ENCODE measurements at places on chromosomes 11 and 22. TPM values are rescaled to one million over a fixed set of nuclear protein-coding genes. Genes with fewer than 3 reads are reported as not detected.

The FIBIN gene
- 4.5 TPM for total RNA-seq

DNA sequence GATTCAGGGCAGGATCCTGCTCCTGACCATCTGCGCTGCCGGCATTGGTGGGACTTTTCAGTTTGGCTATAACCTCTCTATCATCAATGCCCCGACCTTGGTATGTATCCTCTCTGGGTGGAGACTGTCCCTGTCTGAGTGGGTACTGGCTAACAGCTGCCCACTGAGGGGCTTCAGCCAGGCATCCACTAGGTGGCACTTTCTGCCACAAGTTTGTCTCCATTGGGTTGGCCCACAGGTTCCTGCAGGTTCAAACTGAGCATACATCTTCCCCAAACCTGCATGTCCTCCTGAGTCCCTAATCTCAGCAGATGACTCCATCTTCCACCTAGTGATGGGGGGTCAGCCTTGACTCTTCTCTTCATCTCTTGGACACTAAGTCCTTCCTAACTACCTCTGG is 4.4 kb downstream of the SLC2A11 start:
- no peaks in the 10 kb centered on the region for H3K27me3 ChIP-seq
- no peaks in the 10 kb centered on the region for H3K4me1 ChIP-seq
- no peaks in the 10 kb centered on the region for H3K36me3 ChIP-seq
- no peak overlapping the region for H3K27ac ChIP-seq
- H3K4me3 ChIP-seq, result no peak overlapping the region
- no peak for DNase-seq

DNA sequence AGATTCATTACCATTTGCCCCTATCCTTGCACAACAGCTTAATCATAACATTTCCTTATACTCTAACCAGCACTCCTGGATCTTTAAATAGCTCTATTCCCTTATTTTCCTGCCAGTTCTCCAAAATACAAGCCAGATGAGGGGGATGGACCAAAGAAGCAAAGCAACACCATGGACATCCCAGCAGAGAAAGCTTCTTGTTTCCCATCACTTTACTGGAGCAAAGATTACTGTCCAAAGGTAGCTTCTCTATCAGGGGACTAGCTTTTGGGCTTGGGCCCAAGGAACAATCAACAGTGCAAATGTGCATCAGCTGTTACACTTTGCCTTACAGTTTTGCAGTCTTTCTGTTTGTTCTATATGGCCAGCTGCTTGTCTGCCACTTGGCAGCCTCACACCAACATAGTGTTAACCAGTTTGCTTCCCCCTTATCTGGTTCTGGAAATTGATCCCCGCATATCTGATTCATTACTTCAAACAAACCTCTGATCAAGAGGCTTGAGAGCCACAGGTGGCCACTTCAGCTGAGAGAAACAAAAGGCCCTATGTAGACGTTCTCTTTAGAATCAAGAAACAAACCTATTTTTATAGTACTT is 814.3 kb downstream of the METTL15 start:
- H3K36me3 ChIP-seq, result no peaks in the 10 kb centered on the region
- H3K27me3 ChIP-seq, result no peaks in the 10 kb centered on the region
- H3K4me1 ChIP-seq, result no peaks in the 10 kb centered on the region
- no peak overlapping the region for H3K27ac ChIP-seq
- DNase-seq, result no peak

The CRYBB3 gene
- 0.38 TPM for total RNA-seq

DNA sequence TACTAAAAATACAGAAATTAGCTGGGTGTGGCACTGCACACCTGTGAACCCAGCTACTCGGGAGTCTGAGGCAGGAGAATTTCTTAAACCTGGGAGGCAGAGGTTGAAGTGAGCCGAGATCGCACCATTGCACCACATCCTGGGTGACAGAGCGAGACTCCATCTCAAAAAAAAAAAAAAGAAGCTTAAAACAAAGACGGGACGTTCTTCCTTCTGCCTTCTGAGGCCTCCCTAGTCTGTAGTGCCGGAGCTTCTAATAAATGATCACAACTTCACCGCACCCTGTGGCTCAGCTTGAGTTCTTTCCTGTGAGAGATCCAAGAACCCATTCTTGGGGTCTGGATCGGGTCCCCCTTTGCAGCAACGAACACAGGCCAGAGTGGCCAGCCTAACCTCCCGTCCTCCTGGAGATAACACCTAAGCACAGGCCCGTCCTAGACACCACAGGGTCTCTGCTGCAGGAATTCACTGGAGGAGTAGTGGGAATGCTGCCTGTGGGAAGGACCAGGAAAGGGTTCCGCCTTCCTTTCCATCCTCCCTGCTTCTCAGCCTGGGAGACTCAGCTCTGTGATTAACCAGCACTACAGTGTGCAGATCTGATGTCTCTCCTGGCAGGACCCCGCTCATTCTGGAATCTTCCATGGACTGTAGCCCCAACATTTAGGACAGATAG is 2.2 kb upstream of the APOBEC3H start:
- H3K36me3 ChIP-seq, result no peaks in the 10 kb centered on the region
- no peaks in the 10 kb centered on the region for H3K4me1 ChIP-seq
- H3K27me3 ChIP-seq, result no peaks in the 10 kb centered on the region
- DNase-seq, result no peak
- no peak overlapping the region for H3K4me3 ChIP-seq

- H3K4me1 ChIP-seq, result peaks cover 6% of the 10 kb centered on the region
- peak overlapping the region; percentile 51 for H3K4me3 ChIP-seq
- peaks cover 16% of the 10 kb centered on the region for H3K36me3 ChIP-seq
- no peaks in the 10 kb centered on the region for H3K27me3 ChIP-seq
Observed at GRCh38 chr11:67288452-67289225, 464 bp upstream of the ANKRD13D start.

GRCh38 chr11:115720602-115721245 is 216.5 kb upstream of the CADM1 start:
- no peaks in the 10 kb centered on the region for H3K4me1 ChIP-seq
- H3K36me3 ChIP-seq, result no peaks in the 10 kb centered on the region
- no peak for DNase-seq
- H3K4me3 ChIP-seq, result no peak overlapping the region
- H3K27ac ChIP-seq, result no peak overlapping the region
- H3K27me3 ChIP-seq, result no peaks in the 10 kb centered on the region

The CALCA gene
- total RNA-seq, result not detected

DNA sequence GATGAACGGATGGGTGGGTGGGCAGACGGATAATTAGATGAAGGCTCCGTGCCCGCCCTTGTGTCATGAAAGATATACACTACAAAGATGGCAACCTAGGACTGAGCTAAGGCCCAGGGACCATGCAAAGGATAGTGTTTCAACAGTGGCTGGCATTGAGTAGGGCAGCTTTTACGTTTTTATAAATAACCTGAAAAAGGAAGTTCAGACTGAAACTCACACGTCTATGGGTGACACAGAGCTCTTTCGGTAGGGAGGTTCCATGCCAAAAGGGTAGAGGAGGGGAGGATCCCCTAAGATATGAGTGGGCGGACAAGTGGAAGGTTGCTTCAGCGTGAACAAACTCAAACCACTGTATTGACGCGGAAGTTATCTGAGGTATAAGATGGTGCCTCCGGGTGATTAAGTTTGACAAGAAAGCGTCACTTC is 90.5 kb downstream of the UBASH3B start:
- no peaks in the 10 kb centered on the region for H3K27me3 ChIP-seq
- no peak overlapping the region for H3K4me3 ChIP-seq
- no peaks in the 10 kb centered on the region for H3K4me1 ChIP-seq
- DNase-seq, result no peak
- H3K27ac ChIP-seq, result no peak overlapping the region

The CREB3L1 gene
- 57.8 TPM for total RNA-seq

DNA sequence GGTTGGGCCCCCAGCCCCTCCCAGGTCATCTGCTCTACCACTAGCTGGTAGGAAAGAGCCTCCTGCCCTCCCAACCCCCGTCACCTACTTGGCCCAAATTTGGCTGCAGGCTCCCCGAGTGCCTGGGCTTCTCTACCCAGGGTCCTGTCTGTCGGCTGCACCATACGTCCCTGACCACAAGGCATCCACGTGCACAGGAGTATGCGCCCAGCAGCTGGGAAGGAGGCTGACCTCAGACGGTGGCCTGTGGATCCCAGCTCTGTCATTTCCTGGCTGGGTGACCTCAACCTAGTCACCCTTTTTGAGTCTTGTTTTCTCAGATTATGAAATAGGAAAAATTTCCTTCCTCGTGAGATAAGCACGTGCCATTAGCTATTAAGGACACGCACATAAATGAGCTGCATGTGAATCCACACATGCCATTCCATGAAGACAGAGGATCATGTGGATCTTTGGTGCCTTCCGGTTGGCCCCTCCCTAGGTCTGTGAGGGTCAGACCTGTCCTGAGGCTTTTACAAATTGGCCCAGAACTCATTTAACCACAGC is 13.7 kb downstream of the CYB561A3 start:
- no peaks in the 10 kb centered on the region for H3K4me1 ChIP-seq
- H3K27me3 ChIP-seq, result no peaks in the 10 kb centered on the region
- no peak overlapping the region for H3K4me3 ChIP-seq
- no peak overlapping the region for H3K27ac ChIP-seq

- DNase-seq, result no peak
- H3K27ac ChIP-seq, result no peak overlapping the region
- H3K4me1 ChIP-seq, result no peaks in the 10 kb centered on the region
- no peak overlapping the region for H3K4me3 ChIP-seq
- H3K36me3 ChIP-seq, result no peaks in the 10 kb centered on the region
Observed at GRCh38 chr11:12285811-12286222, 91.6 kb upstream of the PARVA start.

DNA sequence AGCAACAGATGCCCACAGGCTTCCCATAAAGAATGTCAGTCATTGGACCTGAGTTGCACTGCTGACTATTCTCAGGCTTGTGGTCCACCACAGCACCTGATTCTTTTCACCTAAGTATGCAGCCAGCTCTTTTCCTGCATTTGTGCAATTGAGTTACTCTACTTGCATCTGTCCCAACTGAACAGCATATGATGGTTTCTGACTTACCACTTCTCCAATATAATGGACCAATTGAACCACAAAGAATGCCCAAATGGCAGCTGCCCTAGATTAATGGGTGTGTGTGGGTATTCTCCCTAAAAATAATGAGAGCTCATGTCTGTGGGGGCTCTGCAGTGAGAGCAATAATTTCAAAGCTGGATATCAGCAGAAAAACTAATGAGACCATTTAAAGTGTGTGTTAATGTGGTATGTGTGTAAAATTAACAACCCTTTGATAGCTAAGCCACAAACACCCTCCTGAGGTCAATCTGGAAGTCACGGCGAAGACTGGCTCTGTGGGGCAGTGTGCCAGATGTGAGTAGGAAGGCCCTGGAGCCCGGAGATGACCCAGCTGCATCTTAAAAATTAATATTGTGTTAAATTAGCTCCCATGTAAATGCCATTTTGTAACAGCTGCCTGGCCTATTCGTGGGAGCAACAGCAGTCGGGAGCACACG is 43.8 kb downstream of the SC5D start:
- H3K4me3 ChIP-seq, result no peak overlapping the region
- DNase-seq, result no peak
- no peaks in the 10 kb centered on the region for H3K27me3 ChIP-seq
- H3K27ac ChIP-seq, result no peak overlapping the region

GRCh38 chr11:114348200-114349191 is 51.8 kb downstream of the C11orf71 start:
- no peaks in the 10 kb centered on the region for H3K27me3 ChIP-seq
- H3K27ac ChIP-seq, result no peak overlapping the region
- no peak overlapping the region for H3K4me3 ChIP-seq
- DNase-seq, result no peak
- no peaks in the 10 kb centered on the region for H3K4me1 ChIP-seq
- no peaks in the 10 kb centered on the region for H3K36me3 ChIP-seq

GRCh38 chr11:123382555-123383074 is 47.5 kb upstream of the GRAMD1B start:
- no peaks in the 10 kb centered on the region for H3K36me3 ChIP-seq
- H3K27ac ChIP-seq, result no peak overlapping the region
- peaks cover 2% of the 10 kb centered on the region for H3K27me3 ChIP-seq
- DNase-seq, result no peak

GRCh38 chr22:26996154-26996553 is 338.8 kb downstream of the MIAT start:
- no peak overlapping the region for H3K4me3 ChIP-seq
- H3K27ac ChIP-seq, result no peak overlapping the region
- no peak for DNase-seq
- H3K27me3 ChIP-seq, result no peaks in the 10 kb centered on the region
- peaks cover 4% of the 10 kb centered on the region for H3K4me1 ChIP-seq
- H3K36me3 ChIP-seq, result no peaks in the 10 kb centered on the region

GRCh38 chr11:4455419-4455818 is 6.3 kb downstream of the OR52K2 start:
- peak; percentile 34 for DNase-seq
- H3K4me1 ChIP-seq, result no peaks in the 10 kb centered on the region

- no peak overlapping the region for H3K4me3 ChIP-seq
- DNase-seq, result no peak
- H3K36me3 ChIP-seq, result no peaks in the 10 kb centered on the region
- no peaks in the 10 kb centered on the region for H3K4me1 ChIP-seq
Observed at GRCh38 chr11:109433753-109434256, 11.8 kb downstream of the C11orf87 start.

The OR51F1 gene
- not detected for total RNA-seq

DNA sequence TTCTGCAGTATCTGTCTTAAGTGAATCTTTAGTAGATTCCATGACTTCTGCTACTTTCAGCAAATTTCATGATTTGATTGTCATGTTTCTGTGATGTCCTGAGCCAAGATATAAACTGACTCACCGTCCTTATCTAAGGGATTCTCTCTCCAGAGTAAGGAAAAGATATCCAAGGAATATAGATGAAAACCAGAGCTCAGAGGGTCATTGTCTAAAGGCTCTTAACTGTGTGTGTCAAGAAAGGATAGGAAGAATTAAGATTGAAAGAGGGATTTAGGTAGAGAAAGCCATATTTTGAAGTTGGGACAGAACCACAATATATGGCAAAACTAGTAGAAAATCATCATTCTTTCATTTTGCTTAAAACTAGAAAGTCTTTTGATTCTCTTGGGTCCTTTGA is 50.7 kb downstream of the PPME1 start:
- DNase-seq, result no peak
- H3K27me3 ChIP-seq, result no peaks in the 10 kb centered on the region
- no peaks in the 10 kb centered on the region for H3K36me3 ChIP-seq
- peaks cover 6% of the 10 kb centered on the region for H3K4me1 ChIP-seq
- no peak overlapping the region for H3K27ac ChIP-seq

GRCh38 chr11:112871909-112872500 is 89.2 kb upstream of the NCAM1 start:
- H3K36me3 ChIP-seq, result no peaks in the 10 kb centered on the region
- H3K4me3 ChIP-seq, result no peak overlapping the region

DNA sequence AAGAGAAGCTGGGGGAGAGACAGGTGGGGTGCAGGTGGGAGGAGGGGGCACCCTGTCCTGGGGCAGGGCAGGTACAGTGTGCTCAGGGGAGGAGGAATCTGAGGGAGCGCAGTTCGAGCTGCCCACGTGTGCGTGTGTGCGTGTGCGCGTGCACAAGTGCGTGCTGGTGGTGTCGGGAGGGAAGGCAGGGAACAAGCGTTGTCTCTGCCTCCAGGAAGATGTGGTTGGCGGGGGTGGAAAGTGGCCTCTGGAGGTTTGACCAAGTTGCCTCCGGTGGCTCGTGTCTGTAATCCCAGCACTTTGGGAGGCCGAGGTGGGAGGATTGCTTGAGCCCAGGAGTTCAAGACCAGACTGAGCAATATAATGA is 49.9 kb upstream of the THY1 start:
- no peaks in the 10 kb centered on the region for H3K36me3 ChIP-seq
- H3K27me3 ChIP-seq, result no peaks in the 10 kb centered on the region
- H3K27ac ChIP-seq, result no peak overlapping the region
- H3K4me3 ChIP-seq, result no peak overlapping the region
- DNase-seq, result peak; percentile 25

The OR52A5 gene
- not detected for total RNA-seq

GRCh38 chr11:90355200-90355599 is 132.4 kb upstream of the CHORDC1 start:
- no peaks in the 10 kb centered on the region for H3K27me3 ChIP-seq
- H3K4me3 ChIP-seq, result no peak overlapping the region
- no peak overlapping the region for H3K27ac ChIP-seq
- H3K4me1 ChIP-seq, result no peaks in the 10 kb centered on the region
- no peaks in the 10 kb centered on the region for H3K36me3 ChIP-seq

Measured in pancreas (tissue), 10 donors.